ENCODE measurements at places on chromosomes 3 and 15.
A peak's percentile ranks its signal among the peaks of the same experiment; 100 is the strongest.

- DNase-seq: no peak
These were observed 317.8 kb upstream of the AGTR1 start for GRCh38 chr3:148379763-148380382.

- peak; percentile 78 for DNase-seq
These were observed 57.6 kb upstream of the BCL6 start for GRCh38 chr3:187802928-187803259.

- no peak for DNase-seq
These were observed 8.3 kb downstream of the TADA3 start for GRCh38 chr3:9783954-9784353.

DNA sequence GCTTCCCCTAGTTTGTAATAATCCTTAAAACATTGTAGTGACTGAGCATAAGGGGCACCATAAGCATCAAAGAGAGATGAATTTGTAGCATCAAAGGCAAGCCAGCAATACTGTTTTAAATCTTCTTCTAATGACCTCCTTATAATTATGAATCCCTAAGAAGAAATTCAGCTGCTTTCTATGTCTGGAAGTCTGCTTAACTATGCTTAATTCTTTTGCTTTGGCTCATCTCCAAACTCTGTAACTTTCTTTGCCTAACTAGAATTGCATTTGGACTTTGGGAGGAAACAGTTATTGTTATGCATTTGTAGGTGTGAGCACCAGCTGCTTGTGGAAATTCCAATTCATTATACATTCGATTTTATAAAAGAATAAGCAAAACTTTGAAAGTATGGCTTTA is 117.7 kb upstream of the SPATA16 start:
- DNase-seq: no peak

DNA sequence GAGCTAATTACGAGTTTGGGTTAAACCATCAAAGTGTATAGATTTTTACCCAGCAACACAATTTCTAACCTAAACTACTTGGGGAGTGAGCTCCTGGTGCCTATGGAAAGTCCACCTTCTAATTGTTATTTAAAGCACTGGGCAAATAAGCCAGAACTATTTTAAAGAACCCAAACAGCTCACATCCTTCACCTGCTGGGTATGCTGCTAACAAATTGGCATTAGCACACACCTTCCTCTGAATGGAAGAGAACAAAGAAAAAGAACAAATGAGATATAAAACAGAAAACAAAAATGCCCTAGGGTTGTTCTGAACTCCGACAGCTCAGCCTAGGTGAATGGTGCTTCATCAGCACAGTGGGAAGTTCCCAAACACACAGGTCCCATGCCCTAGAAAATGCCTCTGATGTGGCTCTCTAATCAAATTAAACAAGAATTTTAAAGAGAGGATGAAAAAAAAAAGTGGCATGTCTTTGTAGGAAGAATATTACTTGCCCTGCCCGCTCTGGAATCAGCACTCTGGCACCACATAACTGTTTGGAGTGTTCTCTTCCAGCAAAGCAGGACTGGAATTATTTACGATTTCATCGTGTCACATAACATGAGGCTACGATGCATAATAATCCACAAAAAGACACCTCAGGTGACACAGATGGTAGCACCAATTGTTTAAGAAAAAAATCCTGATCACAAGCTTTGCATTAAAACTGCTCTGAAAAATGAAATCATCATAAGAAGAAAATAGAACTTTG is 334.4 kb downstream of the GBE1 start:
- no peak for DNase-seq

GRCh38 chr3:150454085-150454484 is 46.0 kb downstream of the TSC22D2 start:
- no peak for DNase-seq

GRCh38 chr3:23389686-23390085 is 186.6 kb downstream of the UBE2E2 start:
- no peak for DNase-seq

DNA sequence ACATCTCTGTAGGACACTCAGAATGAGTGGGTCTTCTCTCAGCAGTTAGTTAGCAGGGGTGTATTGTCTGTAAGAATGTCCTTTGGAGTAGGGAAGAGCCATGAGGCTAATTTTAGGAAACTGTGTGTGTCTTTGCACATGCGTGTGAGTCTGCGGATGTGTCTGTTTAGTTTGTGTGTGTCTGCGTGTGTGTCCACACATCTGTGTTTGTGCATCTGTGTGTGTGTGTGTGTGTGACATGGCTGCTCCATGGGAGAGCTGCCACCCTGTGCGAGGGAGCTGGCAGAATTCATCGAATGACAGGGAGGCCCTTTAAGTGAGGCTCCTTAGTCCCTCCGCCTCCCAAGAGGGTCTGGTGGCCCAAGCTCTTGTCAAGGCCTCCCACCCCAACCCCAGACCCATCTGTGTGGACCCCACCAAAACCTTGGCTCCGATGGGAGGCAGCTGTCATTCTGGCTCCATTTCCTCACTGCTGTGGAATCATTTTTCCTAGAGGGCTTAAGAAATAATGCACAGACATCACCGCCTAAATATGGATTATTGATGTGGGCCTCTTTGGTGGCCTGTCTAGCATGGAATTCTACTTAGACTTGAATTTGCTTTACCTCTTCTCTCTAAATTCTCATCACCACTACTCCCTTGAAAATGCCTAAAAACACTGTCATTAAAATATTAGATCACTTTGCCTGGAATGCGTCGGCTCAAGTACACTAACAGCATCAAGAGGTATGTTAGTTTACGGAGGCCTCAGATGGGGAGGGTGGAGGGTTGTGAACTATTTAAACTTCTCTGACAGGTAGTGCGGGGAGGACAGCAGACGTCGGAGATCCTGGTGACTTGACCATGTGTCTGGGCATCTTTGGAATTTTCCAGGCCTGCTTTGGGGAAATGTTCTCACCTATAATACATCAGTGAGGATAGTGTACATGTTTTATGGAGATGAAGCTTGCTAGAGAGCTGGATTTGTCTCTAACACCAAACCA is 9.4 kb downstream of the ESYT3 start:
- no peak for DNase-seq

DNA sequence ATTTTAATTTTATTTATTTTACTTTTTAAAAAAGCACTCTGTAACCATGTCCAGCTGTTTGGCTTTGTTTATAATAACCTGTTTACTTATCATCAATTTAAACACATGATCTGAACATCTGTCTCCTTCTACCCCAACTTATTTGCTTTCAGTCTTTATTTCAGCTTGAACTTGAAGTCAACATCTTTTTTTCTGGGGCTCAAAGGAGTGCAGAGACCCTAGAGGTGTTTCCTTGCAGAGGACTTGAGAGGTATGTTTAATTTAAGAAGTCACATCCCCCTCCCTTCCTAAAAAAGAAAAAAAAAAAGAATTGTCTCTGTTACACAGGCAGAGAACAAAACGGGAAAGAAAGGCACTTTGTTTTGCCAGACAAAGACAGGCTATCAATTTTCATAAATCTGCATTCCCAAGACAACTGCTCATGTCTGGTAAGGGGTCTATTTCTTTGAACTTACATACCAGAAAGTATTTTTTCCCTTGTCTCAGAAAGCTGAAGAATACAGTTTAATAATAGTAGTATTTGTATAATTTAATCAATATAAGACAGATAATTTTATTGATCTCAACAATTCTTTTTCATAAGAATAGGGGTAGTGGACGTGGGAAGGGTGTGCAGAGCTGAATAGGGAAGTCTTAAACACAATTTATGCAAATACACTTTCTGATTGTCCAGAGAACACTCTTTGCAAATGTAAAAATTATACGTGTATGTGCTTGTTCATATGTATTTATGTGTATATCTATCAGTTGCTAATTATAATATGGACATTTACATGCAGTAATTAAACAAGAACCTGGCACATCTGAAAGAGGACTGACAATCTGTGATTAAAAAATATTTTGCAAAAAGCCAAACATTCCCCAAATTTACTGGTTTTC is 109.7 kb upstream of the PDZRN3 start:
- DNase-seq: no peak

- no peak for DNase-seq
These were observed 34.4 kb downstream of the FSIP1 start for GRCh38 chr15:39748276-39748675.

DNA sequence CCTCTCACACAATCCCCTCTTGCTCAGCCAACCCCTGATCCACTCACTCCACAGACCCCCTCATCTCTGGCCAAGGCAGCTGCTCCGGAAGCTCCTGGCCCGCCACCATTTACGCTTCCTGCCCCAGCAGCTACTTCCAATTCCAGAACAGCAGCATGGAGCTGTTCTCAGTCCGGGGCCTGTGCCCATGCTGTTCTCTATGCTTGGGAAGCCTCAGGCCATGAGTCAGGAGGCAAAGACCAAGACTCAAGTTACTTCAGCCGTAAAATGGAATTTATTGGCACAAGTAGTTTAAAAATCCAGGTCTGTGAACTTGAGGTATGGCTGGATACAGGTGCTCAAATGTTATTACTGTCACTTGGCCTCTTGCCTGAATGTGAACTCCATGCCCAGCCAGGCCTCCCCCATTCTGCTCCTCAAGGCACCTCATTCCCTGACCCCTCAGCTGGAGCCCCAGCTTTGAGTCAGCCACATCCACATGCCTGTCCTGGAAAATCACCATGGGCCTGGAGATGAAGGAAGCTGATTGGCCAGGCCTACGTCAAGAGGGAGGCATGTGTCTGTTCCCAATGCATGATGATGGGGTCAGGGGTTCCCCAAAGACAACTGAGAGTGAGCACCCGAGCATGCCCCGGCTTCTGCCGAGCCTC is 31.4 kb upstream of the CACNA2D2 start:
- DNase-seq: no peak

- no peak for DNase-seq
These were observed 228.7 kb downstream of the WDR72 start for GRCh38 chr15:53530761-53531160.

- no peak for DNase-seq
These were observed 44.9 kb upstream of the ALDH1A3 start for GRCh38 chr15:100834731-100835130.

DNA sequence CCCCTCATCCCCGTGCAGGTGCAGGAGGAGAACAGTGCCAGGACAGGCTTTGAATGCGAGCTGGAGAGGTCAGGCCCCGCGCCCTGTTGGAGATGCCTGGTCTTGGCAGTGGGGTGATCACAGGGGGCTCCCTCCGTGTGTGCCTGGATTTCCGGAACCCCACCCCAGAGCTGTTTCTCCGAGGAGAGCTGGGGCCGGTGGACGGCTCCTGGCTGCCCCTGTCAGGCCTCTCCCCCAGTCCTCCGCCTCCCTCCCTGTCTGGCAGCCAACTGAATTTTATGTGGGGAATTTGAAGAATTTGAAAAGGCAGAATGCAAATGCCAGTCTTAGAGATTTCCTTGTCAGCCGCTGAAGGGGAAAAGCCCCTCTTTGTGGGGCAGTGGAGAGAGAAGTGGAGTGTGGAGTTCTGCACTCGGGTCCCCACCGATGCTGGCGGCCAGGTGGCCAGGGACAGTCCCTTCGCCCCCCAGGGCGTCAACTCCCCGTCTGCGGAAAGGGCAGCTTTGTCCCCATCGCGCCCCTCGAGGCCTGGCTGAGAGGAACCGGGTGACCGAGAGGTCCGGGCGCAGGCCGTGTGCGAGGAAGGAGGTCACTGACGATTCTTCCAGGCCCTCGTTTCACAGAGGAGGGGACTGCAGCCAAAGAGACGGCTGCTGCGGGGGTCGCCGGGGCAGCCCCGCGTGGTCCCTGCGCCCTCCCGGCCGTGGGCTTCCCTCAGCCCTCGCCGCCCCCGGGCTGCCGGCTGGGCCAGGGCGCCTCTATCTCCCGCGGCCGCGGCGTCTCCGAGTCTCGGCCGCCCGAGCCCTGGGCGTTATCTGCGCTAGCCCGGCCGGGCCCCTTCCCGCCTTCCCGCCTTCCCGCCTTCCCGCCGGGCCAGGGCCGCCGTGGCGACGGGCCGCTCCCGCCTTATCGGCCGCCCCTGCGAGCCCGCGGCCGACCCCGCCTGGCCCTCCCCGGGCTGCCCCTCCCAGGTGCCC is 56.0 kb upstream of the LCTL start:
- no peak for DNase-seq

DNA sequence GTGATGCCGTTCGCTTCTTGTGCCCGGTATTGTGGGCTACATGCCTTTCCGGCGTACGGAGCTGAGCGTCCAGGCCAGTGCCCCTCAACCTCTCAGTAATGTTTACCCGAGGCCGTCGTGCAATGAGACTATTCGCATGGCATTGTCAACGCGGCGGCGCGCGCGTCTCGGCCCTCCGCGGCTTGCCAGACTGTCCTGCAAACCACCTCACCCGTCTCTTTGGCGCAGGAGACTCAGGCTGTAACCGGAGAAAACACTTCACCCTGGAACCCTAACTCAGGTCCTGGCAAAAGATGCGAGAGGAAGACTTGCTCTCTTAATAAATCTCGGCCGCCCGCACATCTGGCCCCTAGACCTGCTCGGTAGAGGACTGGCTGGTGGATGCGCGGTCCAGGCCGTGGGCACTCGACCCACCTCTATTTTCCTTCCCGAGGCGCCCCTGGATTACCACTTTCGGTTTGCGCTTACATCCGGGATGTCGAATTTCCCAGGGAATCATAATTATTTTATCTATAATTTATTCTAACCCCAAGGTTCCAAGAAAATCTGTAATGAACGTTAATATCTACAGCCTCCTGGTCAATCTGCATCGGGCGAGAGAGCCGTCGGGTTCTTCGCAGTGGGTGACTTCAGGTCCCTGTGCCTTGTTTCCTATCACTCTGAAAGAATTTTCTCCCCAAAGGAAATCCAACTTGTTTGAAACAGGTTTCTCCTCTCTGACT is 71.8 kb upstream of the POLG start:
- no peak for DNase-seq

DNA sequence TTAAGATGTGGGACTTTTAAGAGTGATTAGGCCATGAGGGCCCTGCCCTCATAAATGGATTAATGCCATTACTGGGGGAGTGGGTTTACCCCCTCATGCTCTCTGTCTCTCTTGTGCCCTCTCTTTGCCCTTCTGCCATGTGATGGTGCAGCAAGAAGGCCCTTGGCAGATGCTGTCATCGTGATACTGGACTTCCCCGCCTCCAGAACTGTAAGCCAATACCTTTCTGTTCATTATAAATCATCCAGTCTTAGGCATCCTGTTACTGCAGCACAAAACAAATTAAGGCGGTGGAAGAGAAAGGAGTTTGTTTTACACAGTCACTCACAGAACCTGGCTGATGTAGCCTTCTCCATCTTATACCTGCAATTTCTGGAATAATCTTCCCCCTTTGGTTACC is 360.3 kb upstream of the TBL1XR1 start:
- DNase-seq: no peak

GRCh38 chr15:89197503-89197971 is 23.8 kb downstream of the RLBP1 start:
- DNase-seq: no peak

DNA sequence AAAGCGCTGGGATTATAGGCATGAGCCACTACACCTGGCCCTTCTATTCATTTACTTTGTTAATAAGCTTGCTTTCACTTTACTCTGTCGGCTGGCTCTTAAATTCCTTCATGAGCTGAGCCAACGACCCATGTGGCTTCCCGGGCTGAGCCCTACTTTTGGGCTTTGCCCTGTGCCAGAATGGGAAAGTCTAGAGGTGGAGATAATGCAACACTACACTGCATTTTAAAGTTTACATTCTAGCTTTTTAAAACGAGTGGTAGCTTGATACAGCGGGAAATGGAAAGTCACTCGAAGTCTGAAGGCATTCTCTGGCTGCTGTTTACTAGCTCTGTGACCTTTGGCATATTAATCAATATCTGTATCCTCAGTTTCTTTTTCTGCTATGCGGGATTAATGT is 49.0 kb upstream of the ZNF280D start:
- DNase-seq: no peak

- DNase-seq: no peak
These were observed 31.4 kb upstream of the RARB start for GRCh38 chr3:25396686-25397085.

Data from activated naive CD4-positive, alpha-beta T cell treated with Interleukin-2 at 50 U/mL for 16 hours (primary cell).